Coronary artery (tissue), 2 donors: ENCODE measurements at places on chromosomes 11 and 22.

GRCh38 chr22:49166211-49166610 is 661.5 kb downstream of the BRD1 start:
- no peak for DNase-seq

- peak; percentile 71 for DNase-seq
Observed at GRCh38 chr11:10622957-10623791, 54.7 kb upstream of the LYVE1 start.

DNA sequence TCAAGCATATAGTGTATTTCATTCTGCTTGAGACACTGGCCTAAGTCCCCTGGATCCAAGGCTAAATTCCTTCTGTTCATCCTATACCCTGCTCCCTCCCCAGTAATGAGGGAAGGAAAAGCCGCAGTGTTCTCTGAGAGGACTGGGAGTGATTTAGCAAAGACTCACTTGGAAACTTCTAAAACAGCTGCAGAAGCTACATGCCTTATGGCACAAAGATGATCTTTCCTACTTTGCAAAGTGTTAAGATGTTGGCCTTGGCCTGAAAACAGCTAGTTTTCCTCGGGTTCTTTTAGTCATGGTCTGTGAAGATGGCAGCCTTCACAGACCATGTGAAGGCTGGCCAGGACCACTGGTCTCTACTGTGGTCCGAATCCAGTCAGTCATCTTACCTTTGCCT is 65.7 kb downstream of the ABTB2 start:
- DNase-seq = no peak

DNA sequence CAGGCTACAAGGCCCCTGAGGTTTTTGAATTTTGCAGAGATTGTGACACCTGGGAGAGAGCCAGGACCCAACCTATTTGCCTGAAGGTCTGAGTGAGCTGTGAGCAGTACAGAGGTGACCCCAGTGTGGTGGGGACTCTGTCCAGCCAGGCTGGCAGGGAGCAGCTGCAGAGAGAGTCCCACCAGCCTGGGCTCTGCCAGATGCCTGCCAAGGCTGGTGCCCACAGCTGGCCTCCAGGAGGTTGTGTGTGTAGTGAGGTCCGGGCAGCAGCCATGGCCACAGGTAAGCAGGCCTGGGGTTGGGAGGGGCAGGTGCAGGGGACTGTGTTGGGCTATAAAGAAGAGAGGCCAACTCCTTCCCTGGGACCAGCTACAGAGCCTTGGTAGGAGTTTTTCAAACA is 144.8 kb downstream of the CRYBB2 start:
- no peak for DNase-seq

GRCh38 chr11:75689863-75690609 is 21.2 kb upstream of the MAP6 start:
- DNase-seq = no peak

- peak; percentile 70 for DNase-seq
Observed at GRCh38 chr11:7656704-7657103, 16.6 kb downstream of the CYB5R2 start.

DNA sequence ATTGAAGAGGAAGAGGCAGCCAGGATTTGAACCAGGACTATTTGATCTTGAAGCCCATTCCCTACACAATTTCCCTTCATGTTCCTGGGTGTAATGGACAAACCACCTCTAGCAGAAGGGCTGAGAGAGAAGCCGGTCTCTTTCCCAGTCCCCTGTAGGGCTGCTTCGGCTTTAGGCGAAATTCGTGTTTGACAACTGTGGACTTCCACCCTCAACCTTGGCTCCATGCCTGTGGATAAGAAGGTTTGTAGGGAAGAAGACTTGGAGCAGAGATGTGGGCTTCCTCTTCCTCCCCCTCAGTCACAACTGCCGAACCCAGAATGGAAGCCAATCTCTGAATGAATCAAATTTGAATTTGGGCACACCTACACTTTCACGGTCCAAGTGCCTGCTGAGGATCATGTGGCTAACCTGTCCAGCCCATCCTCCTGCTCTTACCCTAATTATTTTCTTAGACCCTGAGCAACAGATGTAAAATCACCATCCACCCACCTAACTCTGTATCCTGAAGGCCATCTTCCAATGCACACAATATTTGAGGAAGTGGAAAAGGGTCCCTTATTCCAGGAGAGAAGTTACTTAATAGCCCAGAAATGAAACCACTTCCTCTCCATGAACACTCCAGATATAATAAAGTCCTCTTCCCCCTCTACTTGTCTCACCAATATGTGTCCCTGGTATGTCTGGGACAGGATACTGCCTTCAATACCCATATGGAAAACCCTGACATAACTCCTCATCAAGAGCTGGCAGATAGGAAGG is 10.1 kb upstream of the SCN2B start:
- no peak for DNase-seq

GRCh38 chr22:32802237-32802765 is 796 bp downstream of the TIMP3 start:
- DNase-seq = no peak

GRCh38 chr22:36589856-36590255 is 60.9 kb upstream of the EIF3D start:
- DNase-seq = no peak

GRCh38 chr11:19670030-19670791 is 42.4 kb upstream of the NAV2 start:
- DNase-seq = no peak

- no peak for DNase-seq
Observed at GRCh38 chr11:122663056-122663740, 7.7 kb downstream of the UBASH3B start.

DNA sequence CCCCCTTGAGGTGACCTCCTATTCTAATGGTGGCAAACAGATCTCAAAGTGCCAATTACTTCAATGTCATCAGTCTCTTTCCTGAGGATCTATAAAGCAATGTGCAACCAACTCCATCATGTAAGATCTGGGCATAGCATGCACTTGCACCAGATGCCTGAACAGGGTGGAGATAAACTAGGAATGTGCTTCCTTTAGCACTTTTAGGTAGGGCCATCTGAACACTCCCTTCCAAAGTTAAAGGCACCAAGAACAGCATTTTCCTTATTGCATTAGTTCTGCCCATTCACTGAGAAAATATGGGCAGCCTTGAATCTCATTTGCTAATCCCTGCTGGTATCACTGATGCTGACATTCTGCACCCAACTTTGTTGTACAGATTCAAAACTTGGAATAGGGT is 112.0 kb downstream of the SGSM3 start:
- no peak for DNase-seq

- no peak for DNase-seq
Observed at GRCh38 chr11:59216641-59217564, 4.2 kb upstream of the MPEG1 start.

GRCh38 chr11:126879516-126879915 is 121.1 kb downstream of the KIRREL3 start:
- no peak for DNase-seq

DNA sequence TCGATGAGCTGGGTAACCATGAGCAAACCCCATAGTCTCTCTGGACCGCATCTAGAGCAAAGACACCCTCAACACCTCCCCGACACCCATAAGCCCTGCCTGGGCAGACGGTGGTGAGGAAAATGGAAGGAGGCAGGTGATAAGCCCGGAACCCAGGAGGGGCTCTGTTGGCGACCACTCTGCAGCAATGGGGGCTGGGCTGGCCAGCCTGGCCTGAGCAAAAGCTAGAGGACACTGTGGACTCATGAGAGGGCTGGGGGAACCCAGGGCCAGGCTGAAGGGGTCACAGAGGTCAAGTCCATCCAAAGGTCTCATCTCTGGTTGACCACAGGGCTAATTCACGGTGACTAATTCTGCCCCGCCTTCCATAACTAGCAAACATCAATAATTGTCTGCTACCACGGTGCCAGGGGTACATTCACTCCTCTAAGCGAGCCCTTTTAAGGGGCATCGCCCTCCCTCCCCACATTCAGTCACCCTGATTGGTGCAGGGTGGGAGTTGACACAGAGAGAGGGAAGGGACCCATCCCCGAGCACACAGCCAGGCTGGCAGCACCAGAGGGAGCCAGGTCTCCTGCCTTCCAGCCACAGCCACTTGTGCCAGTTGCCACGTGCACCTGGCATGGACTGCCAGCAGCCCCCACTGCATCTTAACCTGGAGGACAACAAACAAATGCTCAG is 4.0 kb downstream of the PYGM start:
- no peak for DNase-seq

DNA sequence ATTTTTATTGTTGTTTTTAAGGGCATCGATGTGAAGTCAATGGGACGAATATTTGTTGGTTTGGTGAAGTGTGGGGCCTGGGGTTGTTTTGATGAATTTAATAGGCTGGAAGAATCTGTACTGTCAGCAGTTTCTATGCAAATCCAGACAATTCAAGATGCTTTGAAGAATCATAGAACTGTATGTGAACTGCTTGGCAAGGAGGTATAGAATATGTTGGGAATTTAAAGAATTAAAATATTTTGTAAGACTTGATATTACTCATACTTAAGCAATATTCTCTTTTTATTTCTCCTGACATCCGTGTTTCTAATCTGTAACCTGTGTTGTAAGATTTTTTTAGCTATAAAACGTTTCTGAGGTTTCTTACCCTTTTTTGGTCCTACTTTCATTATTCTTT is 61.6 kb downstream of the DYNC2H1 start:
- no peak for DNase-seq

GRCh38 chr11:128398517-128399250 is 188.7 kb downstream of the ETS1 start:
- DNase-seq = no peak

GRCh38 chr11:103436131-103436770 is 327.0 kb downstream of the DYNC2H1 start:
- no peak for DNase-seq

- no peak for DNase-seq
Observed at GRCh38 chr11:43269254-43269918, 42.4 kb upstream of the API5 start.

DNA sequence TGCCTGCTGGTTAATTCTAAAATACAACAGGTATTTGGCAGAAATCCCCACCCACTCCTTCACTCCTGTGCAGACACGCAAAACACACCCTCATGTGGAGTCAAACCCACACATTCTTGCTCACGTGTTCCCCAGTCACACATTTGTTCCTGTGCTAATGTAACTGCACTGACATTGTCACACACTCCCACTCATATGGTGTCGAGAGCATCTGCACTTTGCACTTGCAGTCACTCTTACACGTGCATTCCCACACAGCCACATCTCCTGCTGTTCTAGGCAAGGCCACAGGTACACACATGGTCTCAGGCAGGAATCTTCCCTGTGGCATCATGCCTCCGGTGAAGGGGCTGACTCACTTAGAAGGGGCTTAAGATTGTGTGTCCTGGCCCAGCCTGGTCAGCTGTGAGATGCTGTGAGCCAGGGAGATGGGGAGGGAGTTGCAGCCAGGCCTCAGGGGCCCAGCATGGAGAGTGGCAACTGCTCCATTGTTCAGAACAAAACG is 395.0 kb downstream of the TENM4 start:
- no peak for DNase-seq

DNA sequence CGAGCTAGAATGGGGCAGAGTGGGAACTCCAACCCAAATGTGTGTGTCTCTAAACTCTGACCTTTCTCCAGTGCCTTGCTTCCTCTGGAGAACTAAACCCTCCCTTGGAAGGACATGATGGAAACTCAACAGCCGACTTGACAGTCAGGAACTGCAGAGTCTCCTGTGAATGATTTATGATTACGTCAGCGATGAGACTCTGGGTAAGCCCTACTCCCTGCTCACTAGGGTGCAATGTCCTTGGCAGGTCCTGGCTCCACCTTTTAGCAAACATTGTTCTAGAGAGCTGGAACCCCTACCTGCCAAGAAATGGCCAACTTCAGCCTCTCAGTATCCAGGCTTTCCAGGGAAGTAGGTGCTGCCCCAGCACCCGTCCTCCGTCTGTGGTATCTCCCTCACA is 96.1 kb upstream of the CD82 start:
- no peak for DNase-seq

DNA sequence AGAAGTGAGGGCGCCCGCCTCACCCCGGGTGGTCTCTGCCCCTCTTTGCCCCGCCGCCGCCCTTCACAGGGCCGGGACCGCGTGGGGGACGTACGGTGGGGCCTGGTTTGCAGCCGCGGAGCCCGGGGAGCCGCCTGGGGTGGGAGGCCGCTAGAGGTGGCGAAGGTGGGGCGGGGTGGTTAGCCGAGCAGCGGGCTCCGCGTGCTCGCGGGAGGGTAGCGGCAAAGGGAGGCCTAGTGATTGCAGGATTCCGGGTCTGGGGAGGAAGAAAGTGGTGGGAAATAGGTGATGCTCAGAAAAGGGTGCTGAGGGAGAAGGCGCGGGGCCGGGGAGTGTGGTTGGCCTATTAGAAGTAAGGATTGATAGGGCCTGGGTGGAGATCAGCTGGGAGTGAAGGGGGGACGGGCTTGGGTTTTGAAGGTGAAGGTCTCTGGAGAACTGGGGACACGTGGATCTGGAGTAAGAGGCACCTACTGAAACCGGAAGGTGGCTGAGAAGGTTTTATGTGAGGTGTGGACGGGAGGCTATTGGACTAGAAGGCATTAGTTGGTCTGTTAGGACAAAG is 571 bp downstream of the FAR1 start:
- DNase-seq = peak; percentile 77

- DNase-seq = no peak
Observed at GRCh38 chr22:30265823-30266444, 717 bp downstream of the OSM start.

DNA sequence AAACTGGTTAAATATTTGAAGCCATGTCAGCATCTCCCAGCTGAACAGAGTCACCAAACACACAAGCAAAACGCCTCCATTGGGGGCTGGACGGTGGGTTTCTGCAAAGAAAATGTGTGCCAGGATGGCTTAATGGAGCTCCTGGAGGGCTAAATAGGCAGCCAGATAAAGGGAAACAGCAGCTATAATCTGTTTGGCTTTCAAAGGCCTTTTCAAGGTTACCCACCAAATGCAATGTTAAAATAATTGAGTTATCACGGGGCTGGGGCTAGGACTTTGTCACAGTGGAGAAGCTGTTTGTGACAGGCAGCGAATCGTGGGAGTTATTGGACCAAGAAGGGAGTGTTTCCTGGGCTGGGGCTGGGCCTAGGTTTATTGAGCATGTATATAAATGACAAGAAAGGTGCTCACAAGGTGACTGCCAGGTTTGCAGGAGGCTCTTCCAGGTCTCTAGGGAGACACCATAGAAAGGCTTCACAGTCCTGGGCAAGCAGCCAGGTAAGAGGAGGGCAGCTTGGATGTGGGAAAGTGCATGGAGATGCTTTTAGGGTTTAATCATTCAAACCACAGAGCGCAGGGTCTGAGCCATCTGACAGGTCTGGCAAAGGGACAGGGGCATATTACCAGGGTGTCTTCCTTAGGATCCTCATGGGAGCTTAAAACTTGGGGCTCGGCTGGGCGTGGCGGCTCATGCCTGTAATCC is 28.3 kb downstream of the GRIK4 start:
- no peak for DNase-seq

DNA sequence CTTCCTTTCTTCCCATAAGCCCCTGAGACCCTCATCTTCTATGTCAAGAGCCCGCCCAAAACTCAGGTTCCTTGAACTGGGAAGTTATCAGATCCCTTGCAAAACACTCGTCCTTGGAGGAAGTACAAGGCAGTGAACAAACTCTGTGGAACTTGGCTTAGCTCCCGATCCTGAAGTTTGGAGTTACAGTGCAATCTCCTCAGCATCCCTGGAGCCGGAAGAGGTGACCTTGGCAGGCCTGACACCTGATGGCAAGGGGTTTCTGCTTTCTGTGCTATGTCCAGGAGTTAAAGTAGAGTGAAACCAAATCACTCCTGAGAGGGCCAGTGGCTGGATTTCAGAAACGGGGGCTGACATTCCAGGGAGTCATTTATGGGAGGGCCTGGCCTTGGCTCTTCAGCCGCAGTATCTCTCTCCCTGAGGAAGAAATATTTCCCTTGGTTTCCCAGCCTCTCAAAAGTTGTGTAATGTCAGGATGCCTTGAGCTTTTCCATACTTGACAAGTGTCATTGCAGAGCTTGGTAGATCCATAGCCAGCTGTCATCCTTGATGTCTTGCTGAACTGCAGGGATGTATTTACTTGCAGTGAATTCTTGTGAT is 1.9 kb upstream of the GRAMD1B start:
- DNase-seq = no peak

GRCh38 chr11:17135916-17136683 is 58.6 kb upstream of the RPS13 start:
- DNase-seq = no peak
